ENCODE measurements at places on chromosomes 6 and 20.

GRCh38 chr6:110190726-110191125 lies 10.5 kb downstream of the CDC40 start:
- no peak for ATAC-seq

GRCh38 chr6:35152067-35152707 lies 11.0 kb upstream of the TCP11 start:
- ATAC-seq, result no peak

- ATAC-seq, result no peak
Measured at GRCh38 chr20:19074828-19075516, 137.5 kb upstream of the SLC24A3 start.

- ATAC-seq, result no peak
Measured at GRCh38 chr6:16630026-16630643, 131.1 kb downstream of the ATXN1 start.

DNA sequence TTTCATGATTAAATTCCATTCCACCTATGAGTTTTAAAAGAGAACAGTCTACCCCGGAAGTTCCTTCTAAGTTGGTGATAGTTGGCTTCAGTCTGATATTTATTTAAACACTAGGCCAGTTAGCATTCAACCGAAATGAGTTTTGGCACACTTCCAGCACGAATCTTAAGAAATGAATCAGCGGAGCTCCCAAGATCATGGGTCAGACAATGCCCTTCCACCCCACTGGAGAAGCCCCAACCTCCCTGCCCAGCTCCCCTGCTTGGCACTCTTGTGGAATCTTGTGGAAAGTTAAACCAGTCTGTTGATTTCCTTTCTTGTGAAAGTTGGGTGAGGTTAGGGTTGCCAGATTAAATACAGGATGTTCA lies 64.3 kb downstream of the MKKS start:
- ATAC-seq, result no peak

- ATAC-seq, result no peak
Measured at GRCh38 chr6:165184192-165184979, 125.0 kb downstream of the C6orf118 start.

DNA sequence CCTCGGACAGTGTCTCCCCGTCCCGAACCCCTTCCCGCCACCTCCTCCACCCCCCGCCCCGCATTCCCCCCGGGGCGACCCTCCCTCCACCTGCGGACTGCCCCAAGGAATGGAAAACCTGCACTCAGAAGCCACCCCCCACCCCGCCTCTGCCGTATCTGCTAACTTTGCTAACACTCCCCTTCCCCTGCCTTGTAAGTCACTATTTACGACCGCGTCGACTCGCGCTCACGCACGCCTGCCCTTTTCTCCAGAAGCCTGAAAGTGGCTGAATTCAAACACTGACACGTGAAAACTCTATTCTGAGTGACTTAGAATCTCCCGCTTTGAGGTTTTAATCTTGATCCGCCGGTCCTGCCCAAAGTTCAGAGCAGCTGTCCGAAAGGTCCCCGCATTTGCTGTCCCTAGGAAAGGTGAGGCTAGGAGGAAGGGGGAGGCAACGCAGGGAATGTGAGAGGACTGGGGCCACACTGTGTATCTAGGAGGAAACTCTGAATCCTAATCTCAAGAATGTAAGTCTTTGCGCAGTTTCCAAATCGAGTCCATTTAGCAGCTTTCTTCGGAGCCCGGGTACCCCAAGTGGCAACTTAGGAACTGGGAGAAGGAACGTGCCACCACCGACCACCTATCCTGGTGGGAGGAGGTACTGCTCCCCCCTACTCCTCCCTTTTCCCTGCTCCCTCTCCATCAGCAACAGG lies 9.3 kb upstream of the POU3F2 start:
- ATAC-seq, result peak; percentile 18

GRCh38 chr6:83978324-83978734 lies 55.2 kb upstream of the MRAP2 start:
- no peak for ATAC-seq

- ATAC-seq, result no peak
Measured at GRCh38 chr20:39146394-39146793, 184.2 kb downstream of the DHX35 start.

DNA sequence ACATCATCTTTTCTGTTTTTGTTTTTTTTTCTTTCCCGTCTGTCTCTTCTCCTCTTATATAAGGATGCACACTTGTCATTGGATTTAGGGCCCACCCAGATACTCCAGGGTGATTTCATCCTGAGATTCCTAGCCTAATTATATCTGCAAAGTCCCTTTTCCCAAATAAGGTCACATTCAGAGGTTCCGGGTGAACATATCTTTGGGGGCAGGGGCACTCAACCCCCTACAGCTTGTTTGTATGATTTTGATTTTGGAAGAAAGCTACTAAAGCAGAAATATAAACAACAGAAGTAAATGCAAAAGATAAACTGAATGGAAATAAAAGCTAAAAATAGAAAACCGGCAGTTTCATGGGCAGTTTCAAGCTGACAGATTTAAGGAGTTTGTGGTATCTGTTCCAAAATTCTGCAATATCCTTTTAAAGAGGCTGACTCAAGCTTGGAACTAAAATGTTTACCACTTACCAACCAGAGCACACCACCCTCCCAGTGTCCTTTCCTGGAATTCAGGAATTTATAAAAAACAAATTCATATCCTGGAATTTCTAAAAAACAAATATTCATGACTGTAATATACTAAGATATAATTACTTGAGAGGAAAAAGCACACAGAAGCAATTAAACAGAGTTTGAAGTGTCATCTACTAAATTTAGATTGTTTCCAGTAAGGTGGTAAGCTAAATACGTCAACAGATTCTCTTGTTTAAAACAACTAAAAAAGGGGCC lies 100.0 kb upstream of the CARMIL1 start:
- peak; percentile 70 for ATAC-seq

- no peak for ATAC-seq
Measured at GRCh38 chr6:83461438-83461837, 30.6 kb upstream of the ME1 start.

DNA sequence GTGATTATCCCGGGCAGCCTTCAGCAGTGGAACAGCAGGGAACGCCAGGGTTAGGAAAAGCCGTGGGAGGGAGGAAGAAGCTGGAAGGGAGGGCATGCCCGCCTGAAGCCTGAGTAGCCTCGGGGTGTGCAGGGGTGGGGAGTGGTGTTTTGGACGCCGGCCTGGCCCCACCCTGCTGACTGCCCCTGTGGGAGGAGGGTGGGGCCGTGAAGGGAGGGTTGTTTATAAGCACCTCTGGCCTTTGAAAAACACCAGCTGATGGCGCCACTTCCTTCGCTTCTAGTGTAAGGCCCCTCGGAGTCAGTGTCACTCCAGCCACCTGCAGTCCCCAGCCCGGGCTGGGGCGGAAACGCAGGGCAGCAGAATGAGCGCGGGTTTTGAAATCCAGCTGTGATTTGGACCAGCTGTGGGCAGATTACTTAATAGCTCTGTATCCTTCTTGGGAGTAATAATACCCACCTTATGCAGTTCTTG lies 52.8 kb upstream of the BMP6 start:
- no peak for ATAC-seq

DNA sequence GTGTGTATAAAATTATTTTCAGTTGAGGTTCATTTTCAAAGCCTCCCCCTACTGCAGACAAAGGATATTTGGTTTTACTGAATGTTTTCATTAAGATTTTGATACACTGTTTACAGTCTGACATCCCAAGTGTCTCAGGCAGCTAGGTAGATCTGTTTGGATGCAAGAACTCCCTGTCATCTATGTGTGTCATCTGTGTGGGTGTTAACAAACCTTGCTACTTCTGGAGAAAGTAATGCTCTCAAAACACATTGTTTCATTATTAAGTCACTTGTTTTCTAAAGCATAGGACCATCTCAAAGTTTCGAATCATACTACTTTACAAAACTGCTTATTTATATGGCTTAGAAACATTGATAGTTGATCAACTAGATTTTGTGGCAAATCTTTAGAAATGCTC lies 114.5 kb upstream of the TMEM170B start:
- no peak for ATAC-seq

- no peak for ATAC-seq
Measured at GRCh38 chr20:38812709-38813573, 7.4 kb downstream of the PPP1R16B start.

DNA sequence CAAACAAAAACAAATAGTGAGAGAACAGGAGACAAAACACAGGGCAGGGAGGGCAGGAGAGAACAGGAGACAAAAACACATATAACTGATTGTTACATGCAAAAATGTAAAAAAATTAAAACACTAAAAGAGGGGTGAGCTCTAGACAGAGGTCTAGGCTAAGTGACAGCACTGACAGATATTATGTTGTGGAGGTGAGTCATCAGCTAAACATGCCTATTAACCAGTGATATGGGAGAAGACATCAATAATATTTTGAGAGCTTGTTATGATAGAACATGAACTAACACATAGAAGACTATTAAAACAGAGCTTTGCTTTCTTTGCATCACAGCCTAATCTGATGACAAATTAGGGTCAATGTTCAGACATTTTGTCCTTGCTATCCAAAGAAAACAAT lies 972.7 kb downstream of the PRIM2 start:
- ATAC-seq, result no peak

DNA sequence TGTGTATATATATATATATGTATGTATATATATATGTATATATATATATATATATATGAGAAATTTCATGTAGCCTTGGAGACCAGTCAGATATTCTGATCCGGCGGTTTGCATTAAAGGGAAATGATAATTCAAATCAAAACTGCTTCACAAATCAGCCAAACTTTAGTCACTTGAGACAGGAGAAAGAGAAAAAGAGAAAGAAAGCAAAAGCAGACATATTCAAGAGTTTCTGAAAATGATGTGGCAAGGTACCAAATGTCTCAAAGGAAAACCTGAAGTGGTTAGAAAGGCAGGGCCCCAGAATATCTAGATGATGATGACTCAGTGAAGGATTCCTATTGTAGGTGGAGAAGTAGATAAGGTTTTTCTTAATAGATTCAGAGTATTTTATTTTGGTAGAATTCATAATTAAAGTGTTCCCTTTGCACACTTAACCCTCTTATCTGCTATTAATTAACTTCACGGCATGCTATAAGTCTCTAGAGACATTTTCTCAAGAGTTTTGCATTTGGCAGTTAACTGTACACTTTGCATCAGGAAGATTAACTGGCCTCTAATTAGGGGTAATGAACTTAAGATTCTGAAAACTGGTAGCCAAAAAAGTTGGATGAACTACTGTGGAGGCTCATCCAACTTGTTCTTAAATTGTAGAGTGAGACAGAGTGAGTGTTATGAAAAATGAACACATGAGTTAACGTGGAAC lies 50.1 kb upstream of the ASF1A start:
- no peak for ATAC-seq

GRCh38 chr6:137755284-137755683 lies 111.8 kb upstream of the TNFAIP3 start:
- no peak for ATAC-seq

GRCh38 chr20:50794846-50795634 lies at the start of gene BCAS4:
Gene BCAS4, plus strand, starts transcription at chr20:50795061. Its CDS starts 23 bp downstream, at chr20:50795084.
- peak; percentile 81 for ATAC-seq

DNA sequence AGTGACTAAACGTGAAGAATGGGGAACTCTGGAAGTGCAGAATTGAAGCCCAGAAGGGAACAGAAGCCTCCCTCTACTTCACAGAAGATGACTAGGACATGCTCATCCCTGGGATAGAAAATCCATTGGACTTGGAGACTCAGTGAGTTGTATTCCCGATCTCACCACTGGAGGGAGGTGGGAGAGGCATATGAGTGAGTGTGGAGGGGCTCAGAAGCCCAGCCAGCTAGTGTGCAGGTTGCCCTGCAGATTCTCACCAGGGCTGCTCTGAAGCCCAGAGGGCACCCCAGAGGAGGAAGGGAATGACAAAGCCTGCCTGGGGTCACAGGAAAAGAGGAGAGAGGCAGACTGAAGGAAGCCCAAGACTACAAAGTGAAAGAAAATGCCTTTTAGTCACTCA lies 42.1 kb upstream of the HLA-E start:
- peak; percentile 48 for ATAC-seq

GRCh38 chr6:168159506-168159905 lies 80.5 kb upstream of the FRMD1 start:
- no peak for ATAC-seq

GRCh38 chr6:49423817-49424216 lies 39.2 kb downstream of the MMUT start:
- ATAC-seq, result peak; percentile 27

DNA sequence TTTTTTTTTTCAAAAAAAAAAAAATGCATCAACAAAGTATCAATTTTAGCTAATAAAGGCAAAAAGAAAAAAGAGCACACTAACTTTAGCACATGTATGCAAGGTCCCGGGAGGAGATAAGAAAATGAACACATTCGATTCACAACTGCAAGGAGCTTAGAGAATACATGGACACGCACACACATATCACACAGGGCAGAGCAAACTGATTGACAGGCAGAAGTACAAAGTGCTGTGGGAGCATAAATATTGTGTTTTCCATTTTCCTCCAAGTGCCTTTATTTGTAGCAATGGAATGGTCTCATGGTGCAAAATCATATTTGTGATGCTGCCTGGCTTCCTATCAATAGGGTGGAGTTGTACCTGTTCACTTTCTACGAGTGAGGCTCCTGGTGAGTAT lies 63.8 kb downstream of the SGK1 start:
- ATAC-seq, result peak; percentile 27

DNA sequence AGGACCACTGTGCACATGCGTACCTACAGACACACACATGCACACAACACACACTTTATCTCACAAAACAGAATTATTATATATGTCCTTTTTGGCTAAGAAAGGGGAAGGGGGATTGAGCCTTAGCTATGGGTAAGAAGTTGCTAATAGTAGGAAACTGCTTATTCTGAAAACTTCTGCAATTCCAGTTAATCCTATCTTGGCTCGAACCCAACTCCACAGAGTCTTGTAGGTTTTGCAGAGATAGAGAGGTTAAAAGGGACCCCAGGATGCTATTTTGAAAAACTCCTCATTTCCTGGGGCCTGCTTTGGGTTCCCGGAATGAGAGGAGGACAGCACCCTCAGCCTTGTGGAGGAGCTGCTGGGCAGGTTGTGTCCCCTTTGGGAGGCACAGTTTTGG lies 233.8 kb downstream of the CLIC5 start:
- no peak for ATAC-seq

DNA sequence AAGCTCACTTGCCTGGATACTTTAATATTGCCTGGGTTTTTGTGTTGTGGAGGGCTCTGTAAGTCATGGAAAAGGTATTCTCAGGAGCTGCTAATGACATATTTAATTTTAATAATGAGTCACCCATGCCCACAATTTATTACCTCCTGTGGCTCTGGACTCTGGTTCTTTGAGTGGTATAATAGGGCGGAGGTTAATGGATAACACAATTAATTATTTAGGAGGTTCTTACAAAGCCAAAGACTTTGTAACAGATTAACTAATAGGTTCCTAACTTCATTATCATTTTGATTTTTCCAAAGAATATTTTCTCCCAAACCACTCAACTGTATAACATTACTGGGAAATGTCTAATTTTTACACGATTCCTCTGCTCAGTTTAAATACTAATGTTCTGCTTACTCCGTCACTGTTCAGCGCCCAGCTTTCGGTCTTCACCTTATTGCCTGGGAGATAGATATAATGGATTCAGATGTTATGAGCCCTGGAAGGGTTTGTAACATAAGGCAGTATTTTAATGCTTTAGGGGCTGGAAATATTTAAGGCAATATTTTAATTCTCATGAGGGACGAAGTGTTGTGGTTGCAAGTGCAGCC lies 29.4 kb downstream of the PHACTR3 start:
- ATAC-seq, result no peak
